ENCODE measurements at places on chromosomes 5 and 9.

- DNase-seq, result no peak
Measured at GRCh38 chr9:115204904-115205453, 87.0 kb upstream of the TNC start.

DNA sequence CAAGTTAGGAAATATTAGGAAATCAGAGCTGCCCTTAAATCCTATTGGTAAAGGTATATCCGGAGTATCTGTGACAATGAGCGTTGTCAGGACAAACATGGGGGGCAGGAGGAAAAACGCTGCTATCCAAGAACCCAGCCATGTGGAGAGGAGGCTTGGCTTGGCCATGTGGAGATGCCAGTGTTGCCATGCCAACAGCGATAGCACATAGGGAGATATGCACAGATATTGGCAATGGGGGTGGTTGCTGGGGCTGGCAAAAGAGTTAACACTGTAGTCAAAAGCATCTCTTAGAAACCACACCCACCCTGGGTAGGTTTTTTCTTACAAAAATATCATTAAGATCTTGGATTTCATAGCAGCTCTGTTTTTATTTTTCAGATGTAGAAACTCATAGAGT is 106.4 kb upstream of the ASTN2 start:
- DNase-seq, result no peak

DNA sequence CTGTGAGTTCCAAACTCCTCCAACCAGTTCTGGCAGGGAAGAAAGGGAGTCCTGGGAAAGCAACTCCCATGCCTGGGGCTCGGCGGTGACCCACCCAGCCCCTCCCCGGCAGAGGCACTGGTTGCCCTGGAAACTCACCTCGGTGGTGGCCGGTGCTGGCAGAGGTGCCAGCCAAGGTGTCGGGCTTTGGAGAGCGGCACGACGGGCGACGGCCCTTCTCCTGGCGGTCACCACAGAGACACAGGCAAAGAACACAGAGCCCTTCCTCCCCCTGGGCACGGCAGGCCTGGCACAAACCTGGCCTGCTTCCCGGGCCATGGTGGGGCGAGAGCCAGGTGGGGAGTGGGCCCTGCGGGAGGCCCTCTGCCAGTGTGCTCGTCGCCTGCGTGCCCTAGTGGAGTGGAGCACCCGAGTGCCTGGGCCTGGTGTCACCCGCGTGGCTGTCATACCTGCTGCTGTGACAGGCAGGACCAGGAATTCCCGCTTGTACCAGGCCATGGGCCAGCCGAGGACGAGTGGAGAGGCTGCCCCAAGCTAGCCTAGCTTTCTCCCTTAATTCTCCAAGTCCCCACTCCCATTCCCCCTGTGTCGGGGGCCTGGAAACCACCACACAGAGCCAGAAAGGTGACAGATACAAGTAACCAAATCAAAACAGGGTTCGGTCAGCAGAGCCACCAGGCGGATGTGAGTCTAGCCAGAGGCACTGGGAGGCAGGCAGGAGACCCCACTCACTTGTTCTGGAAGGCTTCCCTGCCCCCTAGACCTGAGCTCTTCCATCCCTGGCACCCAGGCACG is 8.2 kb upstream of the RALGDS start:
- DNase-seq, result no peak

- no peak for DNase-seq
Measured at GRCh38 chr5:149664666-149665415, 65.3 kb upstream of the PPARGC1B start.

DNA sequence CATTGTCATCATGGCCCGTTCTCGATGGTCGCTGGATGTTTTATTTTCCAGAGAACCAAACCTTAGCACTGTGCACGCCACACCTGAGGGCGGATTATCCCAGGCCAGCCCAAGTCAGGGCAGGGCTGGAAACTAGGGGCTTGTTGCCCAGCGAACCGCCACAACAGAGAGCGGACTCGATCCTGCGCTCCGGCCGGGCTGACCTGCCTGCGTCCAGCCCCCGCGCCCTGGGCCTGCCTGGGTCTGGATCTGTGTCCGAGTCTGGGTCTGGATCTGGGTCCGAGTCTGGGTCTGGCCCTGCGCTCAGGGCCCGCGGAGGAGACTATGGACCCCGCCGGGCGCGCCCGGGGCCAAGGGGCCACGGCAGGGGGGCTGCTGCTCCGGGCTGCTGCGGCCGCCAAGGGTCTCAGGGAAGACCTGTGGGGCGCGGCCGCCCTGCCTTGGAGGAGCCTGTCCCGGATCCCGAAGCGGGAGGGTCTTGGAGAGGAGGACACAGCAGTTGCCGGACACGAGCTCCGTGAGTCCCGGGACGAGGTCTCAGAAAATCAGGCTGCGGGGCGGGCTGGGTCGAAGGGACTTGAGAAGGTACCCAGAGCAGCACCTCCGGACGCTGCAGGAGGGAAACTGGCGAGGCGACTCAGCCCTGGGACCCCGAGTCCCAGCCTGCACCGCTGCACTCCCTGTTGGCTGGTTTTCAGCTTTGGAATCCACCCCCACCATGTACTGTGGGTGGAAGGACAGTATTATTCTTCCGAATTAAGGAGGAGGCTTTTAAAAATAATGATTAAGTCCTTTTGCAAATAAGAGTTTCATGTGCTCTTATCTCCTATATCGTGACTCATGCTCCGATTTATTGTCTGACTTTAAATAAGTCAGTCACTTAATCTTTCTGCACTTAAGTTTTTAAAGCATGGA is at the start of gene ANKDD1B:
Gene ANKDD1B (plus strand): TSS at position 143 of the 915 bp plus-strand sequence. CDS start 182 bp downstream, at position 325.
- no peak for DNase-seq

GRCh38 chr5:20833081-20833627 is 845.2 kb upstream of the CDH18 start:
- no peak for DNase-seq

DNA sequence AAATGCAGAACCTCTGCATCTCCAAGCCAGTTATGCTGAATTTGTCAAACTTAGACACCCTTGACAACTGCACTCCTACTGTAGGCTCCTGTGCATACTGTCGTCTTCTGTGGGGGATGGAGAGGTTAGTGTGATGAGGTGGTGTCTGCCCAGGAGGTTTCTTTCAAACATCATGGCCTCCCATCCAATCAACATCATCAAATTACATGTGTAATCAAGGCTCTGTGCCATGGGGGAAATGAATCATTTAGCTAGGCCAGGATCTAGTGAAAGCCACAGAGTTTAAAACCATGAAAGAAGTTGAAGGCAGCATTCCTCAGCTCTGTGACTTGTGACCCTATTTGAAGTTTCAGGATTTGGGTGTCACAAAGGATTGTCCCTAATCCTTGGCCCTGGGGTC is 240.6 kb downstream of the MARCHF11 start:
- no peak for DNase-seq

GRCh38 chr5:124790301-124790894 is 44.0 kb upstream of the ZNF608 start:
- no peak for DNase-seq

GRCh38 chr5:4246447-4246846 is 650.8 kb downstream of the IRX1 start:
- no peak for DNase-seq

DNA sequence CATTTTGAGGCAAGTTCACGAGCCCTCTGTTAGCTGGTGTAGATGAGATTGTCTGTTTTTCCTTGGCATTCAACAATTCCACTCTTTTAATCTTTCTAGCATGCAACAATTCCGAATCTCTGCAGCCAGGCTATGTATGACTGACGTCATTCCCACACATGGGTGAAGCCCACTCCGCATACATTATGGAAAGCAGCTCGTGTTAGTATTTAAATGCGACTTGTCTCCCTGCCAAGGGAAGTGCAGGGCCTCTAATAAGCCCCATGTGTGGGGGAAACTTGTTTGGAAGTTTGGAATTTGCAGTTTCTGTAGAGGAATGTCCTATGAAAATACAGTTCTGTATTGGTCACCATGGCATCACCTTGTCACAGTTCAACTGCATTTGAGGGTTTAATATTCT is 146.0 kb upstream of the FBXL7 start:
- no peak for DNase-seq

GRCh38 chr9:135857371-135857786 is 50.0 kb downstream of the CAMSAP1 start:
- DNase-seq, result no peak

DNA sequence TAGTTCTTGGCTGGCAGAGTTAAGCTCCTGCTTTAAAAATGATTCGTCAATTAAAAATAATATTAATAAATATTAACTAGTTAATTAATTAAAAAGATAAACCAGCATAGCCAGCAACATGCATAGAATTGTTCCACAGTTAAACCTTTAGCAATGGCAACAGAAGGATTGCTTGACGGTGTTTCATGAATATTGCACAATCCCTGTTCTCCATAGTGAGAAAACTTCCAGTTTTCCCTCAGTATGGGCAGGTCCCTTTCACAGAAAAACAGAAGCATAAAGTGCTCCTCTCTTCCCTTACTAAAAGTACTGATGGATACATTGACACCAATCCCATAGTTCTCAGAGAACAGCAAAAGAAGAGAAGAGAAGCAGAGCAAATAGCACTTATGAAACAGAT is 71.4 kb upstream of the CAST start:
- no peak for DNase-seq

GRCh38 chr9:106588626-106589025 is 274.3 kb upstream of the ZNF462 start:
- no peak for DNase-seq

GRCh38 chr9:4734150-4734549 is 6.9 kb downstream of the AK3 start:
- DNase-seq, result no peak

- no peak for DNase-seq
Measured at GRCh38 chr5:61333321-61333953, 1.4 kb downstream of the ZSWIM6 start.

DNA sequence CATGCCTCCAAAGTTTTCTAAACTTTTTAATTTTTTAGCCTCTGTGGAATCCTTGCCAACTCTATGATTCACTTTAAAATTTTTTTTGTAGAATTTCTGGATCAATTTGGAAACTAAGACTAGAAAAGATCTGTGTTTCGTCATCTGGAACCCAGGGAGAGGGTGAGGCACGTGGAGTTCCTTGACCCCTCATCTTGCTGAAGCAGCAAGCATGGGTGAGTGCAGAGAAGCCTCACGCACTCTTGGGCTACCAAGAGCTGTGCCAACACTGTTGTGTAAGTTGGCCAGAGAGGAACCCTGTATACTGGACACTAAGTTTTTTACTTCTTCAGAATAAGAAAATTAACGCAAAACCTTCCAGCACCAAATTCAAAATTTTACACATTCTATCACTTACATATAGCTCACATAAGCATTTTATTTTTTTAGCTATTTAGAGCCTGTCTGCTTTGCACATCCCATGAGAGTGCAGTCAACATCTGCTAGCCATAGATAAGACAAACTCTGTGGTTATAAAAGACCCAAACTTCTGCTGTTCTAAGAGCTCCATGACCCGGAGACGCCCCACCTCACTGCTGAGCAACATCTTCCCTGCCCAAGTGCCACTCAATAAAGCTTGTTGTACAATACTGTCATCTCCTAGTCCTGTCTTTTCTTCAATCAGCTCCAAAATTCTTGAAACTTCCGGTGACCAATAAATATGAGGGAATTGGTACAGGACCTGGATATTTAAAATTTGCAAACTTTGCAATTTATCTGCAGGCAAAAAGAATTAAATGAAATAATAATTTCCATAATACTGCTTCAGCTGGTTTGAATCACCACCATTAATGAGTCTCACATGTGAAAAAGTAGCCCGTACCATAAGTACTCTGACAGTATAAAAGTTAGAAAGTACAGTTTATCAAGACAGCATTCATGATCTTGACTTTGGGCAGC is 69.7 kb upstream of the ADCY2 start:
- DNase-seq, result no peak

DNA sequence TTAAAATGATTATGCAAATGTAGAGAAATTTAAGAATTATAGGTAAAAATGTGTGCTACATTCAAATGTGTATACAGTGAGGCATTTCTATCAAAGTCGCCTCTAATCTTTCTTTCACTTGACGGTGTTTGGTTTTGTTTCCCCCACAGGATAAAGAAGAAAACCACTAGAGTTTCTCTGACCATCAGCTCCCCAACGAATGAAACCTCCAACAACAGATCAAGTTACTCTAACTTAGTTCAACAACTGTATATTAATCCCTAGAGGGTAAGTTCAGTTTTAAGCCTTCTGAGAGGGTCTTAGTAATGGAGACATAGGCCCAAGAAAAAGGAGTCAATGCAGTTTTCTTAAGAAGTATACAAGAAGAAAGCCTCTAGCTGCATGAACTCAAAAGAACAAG is 11.5 kb upstream of the MYOT start:
- no peak for DNase-seq

- no peak for DNase-seq
Measured at GRCh38 chr9:126877418-126877817, 17.0 kb downstream of the ZBTB34 start.

DNA sequence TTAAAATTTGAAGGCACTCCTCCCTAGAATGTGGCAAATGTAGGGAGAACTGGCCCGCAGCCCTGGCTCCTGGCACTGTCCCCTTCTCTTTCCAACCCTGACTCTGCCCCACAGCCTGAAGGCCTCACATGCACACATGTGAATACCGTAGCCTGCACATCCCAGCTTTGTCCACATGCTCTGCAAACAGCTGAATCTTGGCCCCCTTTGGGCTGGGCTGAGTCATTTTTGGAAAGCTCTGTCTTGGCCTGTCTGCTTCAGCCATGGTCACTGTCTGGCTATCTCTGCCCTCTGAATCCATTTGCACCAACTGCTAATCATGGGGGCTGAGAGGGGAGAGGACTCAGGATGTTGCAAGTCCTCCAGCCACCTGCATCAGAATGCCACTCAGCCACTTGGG is 22.1 kb upstream of the GALNT10 start:
- no peak for DNase-seq

DNA sequence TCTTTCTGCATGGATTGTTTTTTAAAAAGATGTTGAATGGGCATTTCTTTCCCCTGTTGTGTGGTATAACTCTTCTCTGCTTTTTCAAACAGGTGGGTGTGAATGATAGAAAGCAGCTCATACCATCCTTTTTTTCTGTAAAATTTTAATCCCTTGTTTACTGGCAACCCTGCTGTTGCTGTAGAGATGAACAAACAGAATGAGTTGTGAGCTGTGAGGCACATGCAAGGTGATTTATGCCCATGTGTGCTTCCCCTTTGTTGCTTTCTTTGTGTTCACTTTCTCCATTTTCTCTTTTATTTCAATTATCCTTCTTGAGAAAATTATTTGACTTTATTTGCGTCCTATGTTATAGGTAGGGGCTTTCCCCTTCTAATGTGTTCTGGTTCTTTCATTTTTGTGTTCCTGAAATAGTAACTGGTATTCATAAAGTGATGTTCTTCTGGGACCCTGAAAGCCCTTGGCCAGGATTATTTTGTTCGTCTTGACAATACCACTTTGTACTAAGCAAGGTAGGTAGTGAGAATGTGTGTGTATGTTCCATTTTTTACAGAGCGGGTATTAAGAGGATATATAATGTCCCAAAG is 79.9 kb downstream of the AOPEP start:
- DNase-seq, result no peak

GRCh38 chr5:127074466-127074865 is 1.2 kb upstream of the C5orf63 start:
- no peak for DNase-seq
